Pericardium fibroblast (primary cell): ENCODE measurements at places on chromosomes 3 and 15. TPM values are rescaled to one million over a fixed set of nuclear protein-coding genes. Genes with fewer than 3 reads are reported as not detected.

The CRYBG3 gene
- 11.1 and 15.5 TPM in 2 replicates for total RNA-seq

The FBXW12 gene
- not detected in 2 replicates for total RNA-seq

The SPPL2A gene
- total RNA-seq, result 117 and 143 TPM in 2 replicates

The UNC13C gene
- total RNA-seq, result under 0.01 TPM in 1 of 2 replicates, not detected in the other

The CILP gene
- 0.93 and 2.8 TPM in 2 replicates for total RNA-seq
